ENCODE measurements at places on chromosomes 5 and 9. TPM values are rescaled to one million over a fixed set of nuclear protein-coding genes. Genes with fewer than 3 reads are reported as not detected.

DNA sequence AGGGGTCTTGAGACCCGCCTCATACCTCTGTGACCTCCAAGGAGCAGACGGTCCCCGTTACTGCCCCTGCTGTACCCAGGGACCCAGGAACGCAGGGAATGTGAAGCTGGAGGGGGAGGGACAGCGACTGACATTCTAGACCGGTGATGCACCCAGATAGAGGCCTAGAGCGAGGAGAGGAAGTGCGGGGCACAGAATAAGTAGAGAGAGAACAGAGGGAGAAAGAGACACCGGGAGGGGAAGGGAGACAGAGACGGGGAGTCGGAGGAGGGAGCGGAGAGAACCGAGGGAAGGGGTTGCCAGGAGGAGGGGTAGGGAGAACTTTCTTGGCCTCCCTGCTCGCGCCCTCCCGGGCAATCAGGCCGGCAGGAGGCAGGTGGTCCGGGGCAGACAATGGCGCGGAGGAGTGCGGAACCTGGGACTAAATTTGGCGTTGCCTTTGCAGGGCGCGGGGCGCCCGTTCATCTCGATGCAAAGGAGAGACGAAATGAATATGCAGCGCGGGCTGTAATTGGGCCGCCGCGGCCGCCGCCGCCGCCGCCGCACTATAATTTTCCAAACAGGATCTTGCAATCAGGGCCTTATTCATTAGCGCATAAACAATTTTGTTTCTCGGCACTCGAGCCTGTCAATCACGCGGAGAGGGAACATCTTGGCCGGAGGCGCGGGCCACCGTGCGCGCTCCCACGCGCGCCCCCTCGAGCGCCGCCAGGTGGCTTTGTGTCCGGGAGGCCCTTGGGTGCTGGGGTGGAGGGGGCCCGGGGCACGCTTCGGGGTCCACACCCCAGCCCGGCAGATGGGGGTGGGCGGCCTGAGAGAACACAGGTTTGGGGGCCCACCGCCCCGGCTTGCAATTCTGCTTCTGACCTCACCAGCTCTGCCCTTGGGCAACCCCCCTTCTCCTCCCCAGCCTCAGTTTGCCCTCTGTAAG, 33.0 kb downstream of the NDUFA8 start:
- DNase-seq: no peak

- no peak for DNase-seq
Measured at GRCh38 chr5:161546095-161546469, 443 bp downstream of the GABRB2 start.

- DNase-seq: no peak
Measured at GRCh38 chr9:99954819-99955218, 48.4 kb downstream of the STX17 start.

DNA sequence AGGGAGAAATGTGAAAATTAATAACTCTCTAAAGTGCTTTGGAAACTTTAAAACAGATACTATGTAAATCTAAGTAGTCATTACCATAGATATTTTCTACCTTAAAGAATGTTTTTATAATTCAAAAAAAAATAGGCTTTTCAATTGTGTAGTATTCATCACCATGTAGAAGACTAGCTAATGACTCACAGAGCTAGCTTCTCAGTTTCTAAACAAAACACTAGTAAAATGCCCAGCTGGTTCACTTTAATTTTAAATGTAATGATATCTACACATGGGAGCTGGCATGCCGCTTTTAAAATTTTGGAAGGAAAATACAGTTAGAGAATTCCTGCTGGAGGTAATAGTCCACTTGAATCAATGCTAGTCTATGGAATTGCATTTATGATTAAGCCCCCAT, 509.8 kb downstream of the CSNK1G3 start:
- DNase-seq: no peak

The MYMK gene
- total RNA-seq: not detected
